ENCODE measurements at places on chromosomes 3 and 15.

- DNase-seq, result no peak
These were observed 61.3 kb downstream of the FBN1 start for GRCh38 chr15:48584090-48584811.

- no peak for DNase-seq
These were observed 104.3 kb upstream of the TMC3 start for GRCh38 chr15:81478354-81478753.

- no peak for DNase-seq
These were observed 39.6 kb downstream of the LEKR1 start for GRCh38 chr3:156865732-156866131.

GRCh38 chr15:52491472-52491871, 37.2 kb downstream of the MYO5A start:
- no peak for DNase-seq

- DNase-seq, result no peak
These were observed 97.2 kb upstream of the TJP1 start for GRCh38 chr15:29919380-29919881.

DNA sequence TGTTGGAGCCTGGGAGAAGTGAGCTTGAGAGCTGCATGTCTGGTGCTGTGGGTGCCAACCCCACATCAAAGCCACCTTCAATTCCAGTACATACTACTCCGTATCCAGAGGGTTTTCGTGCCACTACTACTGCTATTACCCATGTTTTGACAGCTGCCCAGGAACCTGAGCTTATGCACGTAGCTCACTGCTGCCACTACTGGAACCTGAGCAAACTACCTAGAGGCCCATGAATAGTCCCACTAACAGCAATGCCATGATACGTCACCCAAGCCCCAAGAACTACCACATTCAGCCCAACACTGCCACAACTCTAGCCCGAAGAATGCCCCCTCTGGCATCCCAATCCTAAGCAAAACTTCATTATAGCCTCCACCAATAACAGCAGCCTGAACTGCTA, 215.2 kb upstream of the BCHE start:
- DNase-seq, result no peak

- no peak for DNase-seq
These were observed 14.0 kb upstream of the SSUH2 start for GRCh38 chr3:8658306-8659212.

- DNase-seq, result no peak
These were observed 72.0 kb upstream of the CDAN1 start for GRCh38 chr15:42808913-42809312.

DNA sequence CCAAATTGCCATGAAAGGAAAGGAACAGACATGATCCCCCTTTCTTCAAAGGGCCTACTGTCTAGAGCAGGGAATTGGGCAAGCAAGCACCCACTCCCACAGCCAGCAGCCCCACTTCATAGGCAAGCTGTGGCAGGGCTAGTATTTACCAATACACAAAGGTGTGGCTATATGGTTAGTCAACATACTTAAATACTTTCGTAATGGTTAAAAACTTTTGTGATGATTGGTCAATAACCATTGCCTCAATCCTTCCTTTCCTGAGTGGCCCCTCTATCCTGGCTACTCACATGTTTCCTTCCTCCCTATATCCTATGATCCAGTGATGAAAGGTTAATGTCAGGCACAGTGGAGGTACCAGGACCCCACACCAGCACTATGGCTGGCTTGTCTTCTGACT, 30.1 kb upstream of the ARL8B start:
- DNase-seq, result no peak

GRCh38 chr3:111723293-111724215, 128.4 kb upstream of the ZBED2 start:
- no peak for DNase-seq

GRCh38 chr3:72746430-72747411, 101.5 kb downstream of the SHQ1 start:
- no peak for DNase-seq

DNA sequence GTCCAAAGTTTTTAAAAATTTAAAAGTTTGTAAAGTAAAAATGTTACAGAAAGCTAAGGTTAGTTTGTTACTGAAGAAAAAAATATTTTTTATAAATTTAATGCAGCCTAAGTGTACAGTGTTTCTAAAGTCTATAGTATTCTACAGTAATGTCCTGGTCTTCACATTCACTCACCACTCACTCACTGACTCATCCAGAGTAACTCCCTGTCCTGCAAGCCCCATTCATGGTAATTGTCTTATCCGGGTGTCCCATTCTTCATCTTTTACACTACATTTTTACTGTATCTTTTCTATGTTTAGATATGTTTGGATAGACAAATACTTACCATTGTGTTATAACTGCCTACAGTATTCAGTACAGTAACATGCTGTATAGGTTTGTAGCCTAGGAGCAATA, 36.7 kb upstream of the ATP10A start:
- DNase-seq, result no peak

DNA sequence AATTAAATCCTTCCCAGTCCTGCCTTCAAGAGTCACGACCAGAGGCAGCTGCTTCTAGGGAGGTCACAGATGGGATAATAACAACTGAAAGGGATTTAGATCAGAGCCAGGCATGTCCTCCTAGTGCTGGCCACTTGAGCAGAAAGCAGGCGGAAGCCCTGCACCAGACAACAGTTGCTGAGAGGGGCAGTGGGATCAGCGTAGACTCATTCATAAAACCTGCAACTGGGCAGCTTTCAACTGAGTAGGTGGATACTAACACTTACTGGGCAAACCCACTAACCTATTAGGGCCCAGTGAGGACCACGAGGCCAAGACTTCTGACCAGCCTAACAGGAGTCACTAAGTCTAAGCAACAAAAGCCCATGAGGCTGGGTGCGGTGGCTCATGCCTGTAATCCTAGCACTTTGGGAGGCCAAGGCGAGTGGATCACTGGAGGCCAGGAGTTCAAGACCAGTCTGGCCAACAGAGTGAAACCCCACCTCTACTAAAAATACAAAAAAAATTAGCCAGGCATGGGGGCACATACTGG, 67.0 kb downstream of the DAPK2 start:
- no peak for DNase-seq

- DNase-seq, result no peak
These were observed 472.1 kb downstream of the SOX2 start for GRCh38 chr3:182183716-182184430.

DNA sequence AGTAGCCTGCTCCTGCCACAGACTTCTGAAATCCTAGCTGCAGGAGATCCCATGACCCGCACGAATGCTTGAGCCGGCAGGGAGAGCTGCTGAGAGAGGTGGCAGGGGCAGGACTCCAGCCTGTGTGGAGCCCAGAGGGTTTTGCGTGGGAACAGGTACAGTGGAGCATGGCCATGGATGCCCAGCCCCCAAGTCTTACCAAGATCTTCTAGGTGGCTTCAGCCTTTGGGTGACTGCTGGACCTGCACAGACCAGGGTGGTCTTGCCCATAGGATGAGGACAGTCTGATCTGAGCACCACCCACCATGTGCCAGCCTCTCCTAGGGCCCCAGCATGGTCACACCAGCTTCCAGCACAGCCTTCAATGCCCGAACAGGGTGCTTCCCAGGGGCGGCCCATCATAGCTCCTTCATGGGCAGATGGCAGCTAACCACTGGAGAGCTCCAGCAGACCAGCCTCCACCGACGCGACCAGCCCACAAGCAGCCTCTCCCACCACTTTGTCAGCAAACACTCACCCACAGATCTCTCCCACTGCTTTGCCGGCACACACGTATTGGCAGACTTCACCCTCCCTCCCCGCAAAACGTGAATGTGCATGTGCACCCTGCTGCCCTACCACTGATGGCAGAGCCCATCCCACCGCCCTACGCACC, 56.0 kb downstream of the ADAMTS17 start:
- no peak for DNase-seq

DNA sequence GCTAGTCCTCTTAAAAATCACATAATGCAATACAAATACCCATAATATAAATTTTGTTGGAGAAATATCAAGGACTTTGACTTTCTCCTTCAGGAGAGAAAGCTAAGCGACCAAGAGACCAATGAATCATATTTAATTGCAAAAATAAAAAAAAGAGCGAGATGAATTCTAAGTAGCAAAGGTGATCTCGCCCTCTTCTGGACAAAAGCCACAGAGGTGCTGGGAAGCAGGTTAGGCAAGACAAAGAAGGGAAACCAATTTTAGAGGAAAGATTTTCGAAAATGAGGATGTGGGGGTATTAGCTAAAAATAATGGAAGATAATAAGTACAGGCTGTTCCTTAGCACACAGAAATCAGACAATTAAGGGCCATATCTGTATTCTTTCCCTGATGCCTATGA, 111.4 kb upstream of the PLAAT1 start:
- DNase-seq, result no peak

GRCh38 chr15:92384381-92384780, 9.3 kb upstream of the ST8SIA2 start:
- DNase-seq, result no peak

- no peak for DNase-seq
These were observed 780 bp downstream of the TIPARP start for GRCh38 chr3:156674911-156675829.

GRCh38 chr3:41202075-41202833, 2.9 kb downstream of the CTNNB1 start:
- no peak for DNase-seq

- DNase-seq, result no peak
These were observed 177.9 kb downstream of the CDIN1 start for GRCh38 chr15:36757189-36757814.

- DNase-seq, result no peak
These were observed 204.3 kb upstream of the UBE3A start for GRCh38 chr15:25643120-25643519.

DNA sequence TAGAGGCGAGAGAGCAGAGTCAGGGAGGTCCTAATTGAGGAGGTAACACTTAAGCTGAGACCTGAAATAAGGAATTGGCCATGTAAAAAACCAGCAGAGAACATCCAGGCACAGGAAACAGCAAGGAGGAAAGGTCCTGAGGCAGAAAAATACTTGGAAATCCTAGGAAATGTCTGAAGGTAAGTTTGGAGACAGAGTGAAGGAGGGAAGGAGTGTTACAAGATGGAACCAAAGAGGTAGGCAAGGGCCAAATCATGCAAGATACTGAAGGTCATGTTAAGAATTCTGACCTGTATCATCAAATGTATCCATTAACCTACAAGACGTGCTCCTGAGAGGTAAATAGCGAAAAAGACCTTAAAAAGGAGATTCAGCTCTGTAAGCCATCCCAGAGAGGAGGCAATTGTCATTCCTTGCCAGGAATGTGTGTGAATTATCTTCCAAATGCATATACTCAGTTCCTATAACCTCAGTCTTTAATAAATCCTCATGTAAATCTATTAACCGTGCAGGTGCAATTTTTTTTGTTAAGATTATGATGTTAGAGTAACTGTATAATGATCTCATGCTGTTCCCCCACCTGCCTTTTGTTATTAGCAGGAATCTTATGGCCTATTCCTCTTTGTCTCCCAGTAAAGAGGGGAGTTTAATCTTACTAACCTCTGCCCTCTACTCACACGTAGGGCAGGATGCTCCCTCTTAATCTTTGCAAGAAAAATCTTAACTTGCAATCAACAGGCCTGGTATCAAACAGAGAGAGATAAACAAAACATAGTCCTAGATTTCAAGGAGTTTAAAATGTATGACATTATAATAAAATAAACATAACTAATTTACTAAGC, 166.9 kb downstream of the ULK4 start:
- DNase-seq, result no peak

GRCh38 chr3:190083635-190084034, 37.1 kb downstream of the P3H2 start:
- no peak for DNase-seq

- no peak for DNase-seq
These were observed 47.2 kb upstream of the ICE2 start for GRCh38 chr15:60526127-60526616.

DNA sequence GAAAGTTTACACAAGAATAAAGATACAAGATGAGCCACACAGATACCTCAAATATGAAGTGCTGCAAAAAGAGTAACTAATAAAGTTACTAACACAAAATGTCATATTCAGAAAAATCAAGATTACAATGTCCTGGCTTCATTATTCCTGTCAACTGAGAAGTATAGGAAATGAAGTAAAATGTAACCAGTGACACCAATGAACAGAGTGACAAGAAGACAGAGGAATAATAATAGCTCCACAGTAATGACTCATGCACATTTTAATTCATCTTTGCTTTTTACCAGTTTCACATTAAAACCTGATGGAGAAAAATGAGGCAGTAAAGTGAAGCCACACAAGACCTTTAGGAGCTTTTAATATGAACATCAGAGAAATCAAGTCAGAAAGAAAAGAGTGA, 214.1 kb downstream of the ZBBX start:
- DNase-seq, result no peak

GRCh38 chr3:157065201-157065600, 94.7 kb downstream of the CCNL1 start:
- DNase-seq, result no peak

GRCh38 chr3:55554634-55555425, 67.7 kb upstream of the WNT5A start:
- DNase-seq, result no peak

- no peak for DNase-seq
These were observed 283.0 kb upstream of the VEPH1 start for GRCh38 chr3:157786211-157786610.

GRCh38 chr3:133548090-133548489, 25.4 kb upstream of the CDV3 start:
- no peak for DNase-seq

DNA sequence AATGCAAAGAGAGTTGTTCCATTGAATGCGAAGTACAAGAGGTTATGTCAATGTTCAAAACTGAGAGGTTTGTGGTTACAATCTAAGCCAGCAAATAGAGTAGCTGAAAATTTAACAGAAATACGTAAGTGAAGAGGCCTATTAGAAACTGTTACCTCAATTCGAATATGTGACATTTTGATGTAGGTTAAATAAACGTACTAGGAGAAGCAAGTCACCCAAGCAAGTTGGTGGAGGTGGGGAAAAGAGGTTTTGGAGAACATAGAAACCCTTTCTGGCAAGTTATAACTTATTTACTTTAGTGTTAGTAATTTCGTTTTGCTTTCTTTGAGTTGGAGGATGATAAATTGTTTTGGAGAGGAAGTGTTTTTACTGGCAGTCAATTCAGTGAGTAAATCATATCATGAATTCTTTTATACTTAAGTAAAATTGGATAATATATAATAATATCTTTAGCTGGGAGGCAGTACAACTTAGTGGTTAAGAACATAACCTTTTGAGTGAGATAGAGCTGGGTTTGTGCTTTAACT, 91.2 kb upstream of the NAALADL2 start:
- no peak for DNase-seq

Measured in cerebellar nuclear complex (tissue), 1 donor.